Gastroesophageal sphincter (tissue), 4 donors: ENCODE measurements at places on chromosomes 2 and 18. TPM values are rescaled to one million over a fixed set of nuclear protein-coding genes. Genes with fewer than 3 reads are reported as not detected.

Gene EGR4
- total RNA-seq = not detected

Gene CENPA
- not detected for total RNA-seq

Gene TFCP2L1
- 0.31 TPM for total RNA-seq

Gene DNAJC5G
- total RNA-seq = not detected

Gene NEU2
- not detected for total RNA-seq

Gene LHCGR
- total RNA-seq = 1.9 TPM

Gene SF3B1
- 255 TPM for total RNA-seq

Gene ARHGAP15
- total RNA-seq = 8.0 TPM

Gene CYBRD1
- 283 TPM for total RNA-seq

Gene CTDSP1
- 149 TPM for total RNA-seq

Gene APOB
- 3.1 TPM for total RNA-seq

Gene FSIP2
- 1.1 TPM for total RNA-seq

Gene SERPINB7
- total RNA-seq = not detected

Gene CTAGE1
- total RNA-seq = not detected

Gene GCA
- 4.9 TPM for total RNA-seq

Gene SLC30A3
- total RNA-seq = not detected

Gene RAPGEF4
- 3.1 TPM for total RNA-seq

Gene NT5C1B
- total RNA-seq = not detected

Gene SERPINB13
- 1.7 TPM for total RNA-seq

Gene PROC
- not detected for total RNA-seq

Gene PPP4R3B
- 105 TPM for total RNA-seq

Gene COL4A4
- total RNA-seq = 5.0 TPM

Gene PLA2R1
- 6.5 TPM for total RNA-seq

Gene AMER3
- 0.27 TPM for total RNA-seq

Gene OR6B2
- total RNA-seq = not detected

Gene CXCR1
- total RNA-seq = not detected

Gene CWC22
- 28.3 TPM for total RNA-seq

Gene NEB
- 0.47 TPM for total RNA-seq

Gene VPS4B
- total RNA-seq = 33.1 TPM

Gene GPR39
- total RNA-seq = 2.6 TPM

Gene TMEM182
- 0.93 TPM for total RNA-seq

Gene DYNAP
- not detected for total RNA-seq

Gene GCG
- not detected for total RNA-seq

Gene RTP5
- total RNA-seq = not detected

Gene PLEKHB2
- total RNA-seq = 58.7 TPM
